Jurkat, Clone E6-1 (cell line): ENCODE measurements at places on chromosomes 5 and 9.

GRCh38 chr9:21812415-21812814, 10.0 kb downstream of the MTAP start:
- no peak for DNase-seq

GRCh38 chr9:99832558-99832864, 10.8 kb downstream of the NR4A3 start:
- no peak for DNase-seq

DNA sequence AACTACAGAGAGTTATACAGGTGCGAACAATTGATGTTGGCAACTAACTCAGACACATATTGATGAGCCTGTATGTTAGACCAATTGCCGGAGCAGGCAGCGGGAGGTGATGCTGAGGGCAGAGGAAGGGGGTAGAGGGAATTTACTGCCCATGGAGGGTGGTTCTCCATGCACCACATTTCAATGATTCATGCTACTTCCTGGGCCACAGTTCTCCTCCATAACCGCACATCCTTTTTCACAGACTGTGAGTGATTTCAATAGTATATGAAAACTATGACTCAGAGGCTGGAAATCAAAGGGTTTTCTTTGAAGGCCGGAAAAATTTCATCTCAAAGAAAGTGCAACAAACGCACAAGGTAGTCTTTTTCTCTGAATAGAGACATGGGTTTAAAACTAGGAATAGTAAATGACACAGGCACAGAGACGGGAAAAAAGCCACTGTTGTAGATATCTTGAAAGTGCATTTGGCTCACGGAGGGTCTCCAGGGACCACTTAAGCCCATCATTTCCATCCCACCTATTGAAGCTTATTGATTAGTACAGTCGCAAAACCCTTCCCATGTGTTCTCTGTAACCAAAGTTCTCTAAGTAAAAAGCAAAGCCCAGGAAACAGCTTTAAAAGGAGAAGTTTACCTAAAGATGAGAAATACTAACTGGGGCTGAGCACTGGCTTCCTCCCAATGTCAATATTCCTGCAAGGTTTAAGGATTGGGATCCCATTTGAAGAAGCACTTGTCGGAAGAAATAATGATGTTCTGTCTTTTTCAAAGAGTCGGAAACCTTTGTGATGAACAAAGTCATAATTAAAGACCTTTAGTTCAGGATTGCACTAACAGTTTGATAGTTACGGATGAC, 28.0 kb upstream of the ADAM19 start:
- peak; percentile 87 for DNase-seq

DNA sequence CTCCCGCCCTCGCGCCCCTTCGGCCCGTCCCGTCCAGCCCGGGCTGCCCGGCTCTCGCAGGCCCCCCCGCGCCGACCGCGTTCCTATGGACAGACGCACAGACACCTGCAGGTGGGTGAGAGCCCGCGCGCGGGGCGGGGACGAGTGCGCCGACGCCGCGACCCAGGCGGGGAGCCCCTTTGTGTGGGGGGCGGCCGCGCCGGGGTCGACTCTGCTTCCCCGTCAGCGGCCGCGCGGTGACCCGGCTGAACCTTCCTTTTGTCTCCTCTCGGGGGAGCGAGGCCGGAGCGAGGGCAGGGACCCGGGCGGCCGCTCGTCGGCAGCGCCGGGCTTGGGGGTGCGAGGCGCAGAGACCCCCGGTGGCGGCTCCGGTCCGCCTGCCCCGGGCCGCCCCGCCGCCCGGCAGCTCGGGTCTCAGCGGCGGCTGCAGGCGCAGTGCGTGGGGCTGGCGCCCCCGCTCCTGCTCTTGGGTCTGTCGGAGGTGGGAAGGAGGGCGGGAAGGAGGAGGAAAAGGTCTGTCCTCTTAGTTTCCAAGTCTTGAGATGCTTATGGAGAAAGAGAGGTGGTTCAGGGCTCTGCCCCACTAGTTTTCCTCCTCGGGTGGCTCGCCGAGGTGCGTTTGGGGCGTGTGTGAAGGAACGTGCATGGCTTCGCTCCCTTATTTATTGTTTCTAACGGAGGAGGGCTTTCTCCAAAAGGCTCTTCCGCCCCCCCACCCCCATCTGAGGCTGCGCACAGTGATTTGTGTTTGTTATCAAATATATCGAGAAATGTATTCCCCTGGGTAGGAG, 576 bp downstream of the KIAA1958 start:
- peak; percentile 62 for DNase-seq

GRCh38 chr5:37506241-37506640, 127.1 kb downstream of the WDR70 start:
- no peak for DNase-seq
